Naive thymus-derived CD4-positive, alpha-beta T cell (primary cell): ENCODE measurements at places on chromosomes 6 and 20. TPM values are rescaled to one million over a fixed set of nuclear protein-coding genes. Genes with fewer than 3 reads are reported as not detected.

The WFDC12 gene
- not detected in 2 replicates for total RNA-seq

The CST11 gene
- not detected for total RNA-seq

The SMLR1 gene
- total RNA-seq, result not detected

The LRRC73 gene
- total RNA-seq, result 0.13 and 0.34 TPM in 2 replicates

The GPX5 gene
- total RNA-seq, result not detected in 2 replicates

The OOEP gene
- total RNA-seq, result not detected

DNA sequence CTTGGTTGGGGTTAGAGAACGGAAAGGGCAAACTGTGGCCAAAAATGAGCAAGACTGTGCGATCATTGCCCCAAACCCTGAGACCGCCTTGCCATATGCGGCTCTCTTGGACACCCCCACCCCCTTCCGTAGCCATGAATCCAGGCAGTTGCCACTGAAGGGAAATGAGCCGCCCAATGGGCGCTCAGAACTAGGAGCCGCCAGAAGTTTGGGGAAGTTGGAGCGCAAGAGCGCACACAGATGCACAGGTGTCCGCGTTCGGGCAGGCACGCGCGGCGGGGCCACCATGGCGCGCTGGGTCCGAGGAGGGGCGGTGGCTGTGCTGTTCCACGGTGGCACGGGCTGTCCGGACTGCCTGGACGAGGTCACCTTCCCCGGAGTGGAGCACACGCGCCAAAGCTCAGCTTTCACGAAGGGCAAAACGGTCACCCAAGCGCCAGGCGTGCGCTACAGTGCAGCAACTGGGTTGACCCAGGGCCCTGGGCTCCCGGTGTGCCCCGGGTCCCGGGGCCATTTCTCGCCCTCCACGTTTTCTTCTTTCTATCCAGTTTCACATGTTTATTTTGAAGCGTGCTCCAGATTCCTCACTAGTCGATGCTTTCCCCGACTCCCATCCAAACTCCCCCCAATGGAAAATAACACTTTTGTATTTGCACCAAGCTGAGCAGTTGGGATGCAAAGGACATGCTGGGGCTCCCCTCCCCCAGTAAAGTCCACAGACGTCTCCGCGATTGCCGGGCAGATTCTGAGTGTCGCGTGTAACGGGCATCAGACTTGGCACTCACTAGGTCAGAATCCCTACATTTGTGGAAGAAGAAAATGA lies 906 bp upstream of the PDE10A start:
- DNase-seq, result no peak

GRCh38 chr6:20352346-20352745 lies 49.3 kb upstream of the E2F3 start:
- no peak for DNase-seq

- DNase-seq, result no peak
Measured at GRCh38 chr6:105795366-105795765, 290.8 kb upstream of the PRDM1 start.

DNA sequence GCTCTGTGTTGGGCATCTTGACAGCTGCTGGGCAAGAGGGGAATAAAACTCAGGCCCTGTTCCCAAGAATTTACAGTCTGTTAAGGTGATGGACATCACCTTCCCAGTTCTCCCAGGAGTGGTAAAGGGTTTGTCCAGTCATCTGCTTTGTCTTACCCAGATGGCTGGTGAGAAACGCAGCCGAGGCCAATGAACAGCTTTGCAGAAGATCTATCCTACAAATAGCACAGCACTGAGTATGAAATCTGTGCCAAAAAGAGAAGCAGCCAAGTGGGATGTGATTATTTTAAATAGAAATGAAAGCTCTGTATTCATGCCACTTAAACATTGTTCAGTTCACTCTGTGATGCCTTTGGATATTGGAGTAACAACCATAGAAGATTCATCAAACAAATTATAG lies 132.7 kb upstream of the SLC22A16 start:
- no peak for DNase-seq

DNA sequence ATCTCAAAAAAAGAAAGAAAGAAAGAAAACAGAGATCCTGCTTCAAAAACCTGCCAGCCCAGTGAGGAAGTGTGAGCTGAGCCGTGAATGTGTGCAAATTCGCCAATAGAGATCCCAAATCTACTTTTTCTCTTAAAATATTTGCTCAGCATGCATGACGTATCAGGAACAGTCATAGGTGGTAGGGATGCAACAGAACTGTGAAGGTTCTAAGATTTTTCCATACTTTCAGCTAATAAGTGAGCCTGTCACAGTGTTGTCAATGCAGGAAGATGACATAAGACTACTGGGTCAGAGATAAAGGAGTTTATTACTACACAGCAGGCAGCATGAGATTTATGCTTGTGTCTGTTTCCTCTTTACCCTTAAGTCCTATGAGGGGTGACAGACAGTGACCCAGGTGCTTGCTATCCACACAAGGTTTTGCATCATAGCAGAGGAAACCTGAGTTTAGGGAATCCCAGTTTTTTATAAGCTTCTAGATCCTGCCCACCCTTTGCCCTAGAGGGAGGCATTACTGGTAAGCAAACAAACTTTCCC lies 273.4 kb downstream of the BMP7 start:
- DNase-seq, result no peak

- no peak for DNase-seq
Measured at GRCh38 chr6:163707387-163708355, 293.2 kb downstream of the QKI start.

- DNase-seq, result no peak
Measured at GRCh38 chr6:32108094-32108627, 977 bp downstream of the TNXB start.

DNA sequence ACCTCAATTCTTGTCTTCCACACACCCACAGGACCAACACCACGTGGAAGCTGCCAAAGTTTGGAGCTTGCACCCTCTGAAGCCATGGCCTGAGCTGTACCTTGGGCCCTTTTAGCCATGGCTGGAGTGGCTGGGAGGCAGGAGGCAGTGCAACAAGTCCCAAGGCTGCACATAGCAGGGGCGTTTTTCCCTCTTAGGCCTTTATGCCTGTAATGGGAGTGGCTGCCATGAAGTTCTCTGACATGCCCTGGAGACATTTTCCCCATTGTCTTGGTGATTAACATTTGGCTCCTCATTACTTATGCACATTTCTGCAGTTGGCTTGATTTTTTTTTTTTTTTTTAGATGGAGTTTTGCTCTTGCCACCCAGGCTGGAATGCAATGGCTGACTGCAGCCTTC lies 44.4 kb upstream of the SLC22A3 start:
- DNase-seq, result no peak

- no peak for DNase-seq
Measured at GRCh38 chr20:409697-410559, 1.8 kb downstream of the RBCK1 start.

GRCh38 chr6:148760568-148761526 lies 14.0 kb downstream of the UST start:
- peak; percentile 57 for DNase-seq

- DNase-seq, result no peak
Measured at GRCh38 chr6:139073118-139073517, 44.6 kb downstream of the ABRACL start.

GRCh38 chr6:36822506-36823269 lies 16.6 kb downstream of the CPNE5 start:
- no peak for DNase-seq

- DNase-seq, result no peak
Measured at GRCh38 chr6:121666814-121667213, 231.4 kb downstream of the GJA1 start.

- DNase-seq, result no peak
Measured at GRCh38 chr6:89729818-89730217, 89.8 kb downstream of the MDN1 start.

DNA sequence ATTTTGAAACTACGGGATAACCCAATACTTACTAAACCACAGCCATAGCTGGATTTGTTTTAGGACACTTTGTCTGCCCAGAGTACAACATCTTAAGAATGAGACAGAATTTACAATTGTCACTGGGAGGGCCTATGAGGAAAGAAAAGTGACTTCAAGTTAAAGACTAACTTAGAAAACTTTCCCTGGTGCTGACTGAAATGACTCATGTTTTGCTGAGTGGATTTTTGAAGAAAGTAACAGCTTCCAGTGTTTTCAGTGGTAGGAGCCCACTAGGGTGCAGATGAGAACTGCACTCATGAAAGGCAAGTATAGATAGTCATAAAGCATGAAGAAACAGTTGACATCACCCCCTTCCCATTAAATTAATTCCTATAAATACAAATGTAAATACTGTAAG lies 988.2 kb upstream of the MAP3K7 start:
- no peak for DNase-seq

- DNase-seq, result no peak
Measured at GRCh38 chr20:57650266-57650665, 30.0 kb upstream of the ZBP1 start.

- DNase-seq, result no peak
Measured at GRCh38 chr6:167125410-167125809, 2.5 kb downstream of the CCR6 start.

DNA sequence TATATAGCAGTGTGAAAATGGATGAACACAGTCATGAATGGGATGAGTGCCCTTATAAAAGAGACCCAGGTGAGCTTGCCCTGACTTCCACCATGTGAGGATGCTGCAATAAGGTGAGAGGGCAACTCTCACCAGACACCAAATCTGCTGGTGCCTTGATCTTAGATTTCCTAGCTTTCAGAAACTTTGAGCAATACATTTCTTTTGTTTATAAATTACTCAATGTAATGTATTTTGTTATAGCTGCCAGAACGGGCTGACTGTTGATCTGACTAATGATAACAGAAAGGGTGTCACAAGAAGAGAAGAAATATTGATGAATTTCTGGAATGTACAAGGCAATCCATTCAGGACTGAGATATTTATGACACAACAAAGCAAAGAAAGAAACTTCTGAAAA lies 180.5 kb downstream of the MCHR2 start:
- DNase-seq, result no peak

GRCh38 chr6:36028088-36028876 lies 674 bp downstream of the MAPK14 start:
- peak; percentile 4 for DNase-seq

- DNase-seq, result no peak
Measured at GRCh38 chr6:122622479-122622878, 12.3 kb downstream of the PKIB start.

DNA sequence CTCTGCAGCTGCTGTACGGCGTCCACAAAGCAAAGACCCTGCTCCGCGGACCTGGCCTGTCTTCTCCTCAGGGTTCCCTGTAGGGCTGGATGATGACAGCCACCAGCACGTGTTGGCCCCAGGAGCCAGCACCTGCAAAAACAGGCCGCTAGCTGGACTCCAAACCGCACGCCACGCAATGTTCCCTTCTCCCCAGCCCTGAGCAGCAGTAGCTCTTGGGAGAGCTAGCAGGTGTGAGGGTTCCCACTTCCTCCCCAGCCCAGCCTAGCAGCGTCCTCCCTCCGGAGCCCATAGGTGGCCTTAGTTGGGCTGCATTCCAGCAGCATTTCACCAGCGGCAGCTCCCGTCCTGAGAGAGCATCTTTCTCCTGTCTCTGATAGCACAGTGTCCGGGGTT lies 42.3 kb downstream of the DACT2 start:
- DNase-seq, result no peak

GRCh38 chr6:53359095-53359842 lies 10.5 kb upstream of the ELOVL5 start:
- DNase-seq, result peak; percentile 88

- DNase-seq, result no peak
Measured at GRCh38 chr6:156868385-156868784, 91.2 kb downstream of the ARID1B start.

DNA sequence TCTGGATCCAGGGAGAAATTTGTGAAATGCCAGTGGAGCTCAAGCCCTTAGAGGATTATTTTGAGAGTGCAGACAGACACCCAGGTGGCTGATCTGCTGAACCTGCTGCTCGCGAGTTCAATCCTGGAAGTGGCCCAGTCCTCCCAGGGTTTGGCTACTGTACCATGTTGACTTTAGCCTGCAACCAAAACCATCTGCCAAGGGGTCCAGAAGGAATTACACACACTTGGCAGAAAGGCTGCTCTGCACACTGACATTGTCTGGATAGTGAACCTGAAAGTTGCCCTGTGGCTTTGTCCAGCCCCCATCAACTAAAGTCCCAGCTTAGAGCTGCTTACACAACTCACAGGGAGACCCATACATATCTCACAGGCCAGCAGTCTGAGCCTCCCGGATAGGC lies 21.6 kb upstream of the PI3 start:
- DNase-seq, result no peak
